Osteoblast (primary cell): ENCODE measurements at places on chromosomes 1 and 21.

DNA sequence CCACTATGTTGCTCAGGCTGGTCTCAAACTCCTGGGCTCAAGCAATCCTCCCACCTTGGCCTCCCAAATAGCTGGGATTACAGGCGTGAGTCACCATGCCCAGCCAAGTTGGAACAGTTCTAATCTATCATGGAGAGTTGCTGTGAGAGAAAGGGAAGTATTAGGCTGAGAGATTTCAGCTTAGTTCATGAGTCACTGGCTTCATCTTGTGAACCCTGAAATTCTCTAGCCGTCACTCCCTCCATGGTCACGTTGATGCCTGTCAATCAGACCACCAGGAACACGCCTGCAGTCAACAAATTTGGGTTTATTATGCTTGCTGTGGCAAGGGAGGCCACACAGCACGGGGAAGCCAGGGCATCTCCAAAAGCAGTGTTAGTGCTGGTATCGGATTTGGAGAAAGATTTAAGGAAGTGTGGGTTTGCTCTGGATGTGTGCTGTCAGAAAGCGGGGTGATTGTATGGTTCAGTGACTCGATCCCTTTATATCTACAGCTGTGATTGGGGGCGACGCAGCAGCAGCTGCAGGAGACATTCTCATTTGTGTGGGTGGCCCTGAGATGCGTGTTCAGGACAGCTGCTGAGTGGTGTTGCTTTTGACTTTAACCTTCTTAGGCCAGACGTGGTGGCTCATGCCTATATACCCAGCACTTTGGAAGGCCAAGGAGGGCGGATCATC lies 18.7 kb downstream of the UQCRHL start:
- H3K4me1 ChIP-seq, result peaks cover 20% of the 10 kb centered on the region
- peaks cover 13% of the 10 kb centered on the region for H3K36me3 ChIP-seq
- peak overlapping the region; percentile 71 for H3K27ac ChIP-seq
- no peak overlapping the region for H3K4me3 ChIP-seq
- no peaks in the 10 kb centered on the region for H3K27me3 ChIP-seq

- H3K4me3 ChIP-seq, result no peak overlapping the region
- no peaks in the 10 kb centered on the region for H3K36me3 ChIP-seq
- peaks cover 12% of the 10 kb centered on the region for H3K4me1 ChIP-seq
- no peak for DNase-seq
Observed at GRCh38 chr21:34969423-34970166, 79.5 kb downstream of the RUNX1 start.

DNA sequence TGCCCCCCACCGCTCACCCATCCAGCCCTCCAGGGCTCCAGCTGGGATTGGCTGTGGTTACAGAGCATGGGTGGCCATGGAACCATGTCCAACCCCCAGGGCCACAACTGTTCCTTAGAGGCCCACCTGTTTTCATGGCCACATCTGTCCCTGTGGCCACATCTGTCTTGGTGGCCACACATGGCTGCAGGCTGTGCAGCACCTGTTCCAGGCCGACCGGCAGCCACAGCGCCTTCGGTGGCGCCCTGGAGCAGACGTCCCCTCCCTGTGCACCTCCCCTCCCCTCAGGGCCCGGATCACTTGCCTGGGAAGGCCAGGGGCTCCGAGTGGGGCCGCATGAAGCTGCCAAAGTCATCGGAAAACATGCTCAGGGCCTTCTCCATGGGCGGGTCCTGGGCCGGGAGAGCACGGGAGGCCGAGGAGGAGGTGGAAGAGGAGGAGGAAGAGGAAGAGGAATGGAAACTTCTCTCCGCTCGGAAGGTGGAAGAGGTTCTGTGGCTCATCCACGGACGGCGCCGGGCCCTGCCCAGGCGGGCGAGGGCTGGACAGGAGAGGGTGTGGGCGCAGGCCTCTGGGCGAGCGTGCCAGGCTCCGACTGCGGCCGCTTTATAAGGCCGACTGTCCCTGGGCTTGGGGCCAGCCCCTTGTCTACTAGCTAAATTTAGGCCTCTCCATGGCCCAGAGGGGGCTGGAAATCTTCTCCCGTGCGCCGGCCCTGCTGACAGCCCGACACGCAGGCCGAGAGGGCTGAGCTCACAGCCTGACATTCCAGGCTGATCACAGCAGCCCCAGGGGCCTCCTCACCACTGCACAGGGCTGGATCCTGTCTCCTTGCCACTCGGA lies at the start of gene HSPB7:
Gene HSPB7, minus strand, starts transcription at position 583 of the 843 bp plus-strand sequence. Its CDS starts 80 bp downstream, at position 503.
- H3K27ac ChIP-seq, result peak within 1 kb of the TSS; percentile 97
- H3K4me3 ChIP-seq, result peak within 1 kb of the TSS; percentile 71

DNA sequence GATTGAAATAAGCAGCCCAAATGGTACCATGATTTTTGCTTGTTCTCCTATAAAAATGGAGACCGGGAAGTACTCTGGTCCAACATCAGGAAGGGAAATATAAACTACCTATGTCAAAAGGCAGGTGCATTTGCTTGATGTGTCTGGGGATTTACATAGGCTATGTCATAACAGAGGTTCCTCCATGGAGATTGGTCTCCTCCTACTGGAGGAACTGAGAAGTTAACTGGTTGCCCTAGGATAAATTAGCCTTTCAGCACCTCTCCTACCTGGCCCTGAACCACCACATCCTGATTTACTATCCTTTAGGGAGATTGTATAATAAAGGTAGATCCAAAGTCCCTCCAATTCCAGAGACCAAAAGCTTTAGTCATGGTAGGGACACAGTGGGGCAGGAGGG lies 1109.3 kb upstream of the B3GALT2 start:
- H3K27me3 ChIP-seq, result no peaks in the 10 kb centered on the region
- no peak overlapping the region for H3K27ac ChIP-seq
- H3K4me1 ChIP-seq, result no peaks in the 10 kb centered on the region

DNA sequence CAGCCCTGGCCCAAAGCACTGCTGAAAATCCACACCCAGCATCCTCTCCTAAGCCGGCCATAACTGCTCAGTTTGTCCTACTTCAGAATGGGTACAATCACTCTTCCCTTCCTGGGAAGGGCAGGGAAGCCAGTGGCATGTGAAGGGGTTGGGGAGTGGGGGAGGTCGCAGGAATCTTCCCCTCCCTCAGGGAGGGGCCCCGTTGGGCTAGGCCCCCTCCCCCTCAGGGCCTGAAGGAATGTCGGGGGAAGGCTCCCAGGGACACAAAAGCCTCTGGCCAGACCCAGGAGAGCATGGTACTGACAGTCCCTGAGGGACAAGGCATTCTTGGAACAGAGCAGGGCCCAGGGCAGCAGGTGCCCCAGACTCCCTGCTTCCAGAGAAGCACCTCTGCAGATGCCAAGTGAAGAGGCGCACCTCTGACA lies 1.2 kb downstream of the ELOVL1 start:
- H3K27me3 ChIP-seq, result no peaks in the 10 kb centered on the region
- DNase-seq, result peak; percentile 86
- peaks cover 41% of the 10 kb centered on the region for H3K36me3 ChIP-seq
- peak overlapping the region; percentile 81 for H3K27ac ChIP-seq
- peaks cover 15% of the 10 kb centered on the region for H3K4me1 ChIP-seq

DNA sequence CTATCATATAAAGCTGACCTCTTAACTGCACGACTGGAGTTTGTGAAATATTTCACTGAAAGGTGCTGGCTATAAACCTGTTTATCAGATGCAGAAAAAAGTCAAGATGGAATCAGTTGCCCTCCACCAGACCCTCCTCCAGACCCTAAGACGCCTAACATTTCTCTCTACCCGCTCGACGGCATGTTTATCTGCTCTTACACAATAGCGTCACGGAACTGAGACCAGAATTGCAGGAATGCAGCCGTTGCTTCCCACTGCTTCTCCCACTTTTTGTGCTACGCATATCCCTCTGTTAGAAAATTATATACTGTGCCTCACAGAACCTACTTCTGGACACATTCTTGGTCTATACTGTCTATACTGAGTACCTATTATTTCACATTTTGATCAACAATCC lies 28.2 kb upstream of the FAM131C start:
- peak; percentile 27 for DNase-seq
- no peaks in the 10 kb centered on the region for H3K36me3 ChIP-seq
- H3K4me1 ChIP-seq, result no peaks in the 10 kb centered on the region
- no peak overlapping the region for H3K27ac ChIP-seq

DNA sequence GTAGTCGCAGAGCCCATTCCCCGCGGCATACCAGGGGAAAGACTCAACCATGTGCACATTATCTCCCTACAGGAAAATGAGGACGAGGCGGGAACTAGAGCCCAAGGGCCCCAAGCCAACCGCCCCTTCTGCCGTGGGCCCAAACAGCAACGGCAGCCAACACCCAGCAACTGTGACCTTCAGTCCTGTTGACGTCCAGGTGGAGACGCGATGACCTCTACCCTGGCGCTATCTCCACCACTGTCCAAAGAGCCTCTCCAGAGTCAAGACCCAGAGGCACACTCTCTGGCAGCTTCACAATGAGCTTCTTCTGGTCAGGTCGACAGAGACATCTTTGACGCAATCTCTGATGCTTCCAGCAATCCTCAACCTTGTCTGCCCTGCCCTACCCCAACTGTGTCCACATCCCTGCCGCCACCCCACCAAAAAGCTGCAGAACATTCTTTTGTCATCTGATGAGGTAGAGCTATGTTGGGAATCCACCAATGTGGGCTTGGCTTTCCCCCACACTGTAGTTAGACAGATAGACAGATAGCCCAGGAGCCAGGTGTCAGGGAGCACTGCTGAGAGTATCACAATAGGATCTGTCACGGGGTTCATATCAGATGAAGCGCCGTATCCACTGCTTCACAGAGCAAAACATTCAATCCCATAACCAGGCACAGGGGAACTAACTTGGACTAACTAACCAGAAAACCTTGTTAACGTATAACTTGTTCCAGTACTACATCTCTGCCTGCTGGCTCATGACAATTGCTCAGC lies 37.4 kb upstream of the SRRM1 start:
- no peaks in the 10 kb centered on the region for H3K4me1 ChIP-seq
- no peak for DNase-seq
- no peak overlapping the region for H3K27ac ChIP-seq
- no peak overlapping the region for H3K4me3 ChIP-seq
- no peaks in the 10 kb centered on the region for H3K36me3 ChIP-seq

GRCh38 chr1:108017698-108018097 lies 52.7 kb upstream of the VAV3 start:
- no peaks in the 10 kb centered on the region for H3K36me3 ChIP-seq
- DNase-seq, result no peak
- peaks cover 18% of the 10 kb centered on the region for H3K27me3 ChIP-seq
- H3K27ac ChIP-seq, result no peak overlapping the region
- no peak overlapping the region for H3K4me3 ChIP-seq

DNA sequence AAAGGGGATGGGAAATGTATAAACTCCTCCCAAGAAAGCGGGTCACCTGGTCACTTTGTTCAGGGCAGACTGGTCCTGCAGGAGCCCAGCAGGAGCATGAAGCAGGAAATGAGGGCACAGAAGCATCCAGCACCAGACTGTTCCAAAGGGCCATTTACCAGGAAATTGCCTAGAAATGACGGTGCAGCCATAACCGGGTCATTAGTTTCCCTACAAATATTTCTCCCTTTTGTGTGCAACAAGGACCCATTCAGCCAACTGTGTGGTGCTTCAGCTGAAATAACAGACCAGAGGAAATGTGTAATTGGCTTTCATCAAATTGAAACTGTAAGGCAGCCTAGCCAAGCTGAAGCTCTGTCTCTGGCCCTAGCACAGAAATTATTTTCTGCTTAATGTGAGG lies 7.6 kb upstream of the CTTNBP2NL start:
- H3K27ac ChIP-seq, result peak overlapping the region; percentile 17
- H3K36me3 ChIP-seq, result no peaks in the 10 kb centered on the region
- peaks cover 6% of the 10 kb centered on the region for H3K27me3 ChIP-seq
- H3K4me3 ChIP-seq, result no peak overlapping the region
- H3K4me1 ChIP-seq, result peaks cover 17% of the 10 kb centered on the region
- DNase-seq, result no peak

GRCh38 chr1:150925080-150925479 lies 1.1 kb upstream of the SETDB1 start:
- H3K27ac ChIP-seq, result no peak overlapping the region
- no peak for DNase-seq
- peak overlapping the region; percentile 11 for H3K4me3 ChIP-seq
- H3K27me3 ChIP-seq, result no peaks in the 10 kb centered on the region
- H3K4me1 ChIP-seq, result peaks cover 12% of the 10 kb centered on the region

- no peak overlapping the region for H3K27ac ChIP-seq
- no peak for DNase-seq
- peaks cover 7% of the 10 kb centered on the region for H3K4me1 ChIP-seq
- no peak overlapping the region for H3K4me3 ChIP-seq
Observed at GRCh38 chr1:200733907-200734306, 4.8 kb upstream of the CAMSAP2 start.

DNA sequence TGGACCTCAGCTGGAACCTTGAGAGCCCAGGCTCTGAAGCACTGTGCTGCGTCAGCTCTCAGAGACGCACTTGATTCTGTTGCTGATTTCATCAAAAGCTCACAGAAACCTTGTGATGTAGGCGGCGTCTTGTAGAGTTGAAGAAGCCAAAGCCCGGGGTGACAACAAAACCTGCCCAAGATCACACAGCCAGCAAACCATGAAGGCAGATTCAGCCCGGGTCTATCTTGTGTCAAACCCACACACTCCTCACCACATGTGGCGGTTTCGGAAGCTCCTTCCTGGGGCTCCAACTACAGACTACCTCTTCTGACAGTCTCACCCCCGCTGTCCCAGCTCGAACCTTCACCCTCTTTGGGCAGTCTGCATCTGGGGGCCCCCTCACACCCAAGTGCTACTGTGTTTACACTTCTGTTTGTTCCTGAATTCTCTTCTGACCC lies 50.4 kb downstream of the TENT5C start:
- peaks cover 29% of the 10 kb centered on the region for H3K27me3 ChIP-seq
- DNase-seq, result no peak
- H3K36me3 ChIP-seq, result no peaks in the 10 kb centered on the region
- no peak overlapping the region for H3K27ac ChIP-seq

- no peaks in the 10 kb centered on the region for H3K27me3 ChIP-seq
- no peak overlapping the region for H3K27ac ChIP-seq
- H3K36me3 ChIP-seq, result no peaks in the 10 kb centered on the region
Observed at GRCh38 chr21:19807201-19807600, 1191.0 kb upstream of the NCAM2 start.

DNA sequence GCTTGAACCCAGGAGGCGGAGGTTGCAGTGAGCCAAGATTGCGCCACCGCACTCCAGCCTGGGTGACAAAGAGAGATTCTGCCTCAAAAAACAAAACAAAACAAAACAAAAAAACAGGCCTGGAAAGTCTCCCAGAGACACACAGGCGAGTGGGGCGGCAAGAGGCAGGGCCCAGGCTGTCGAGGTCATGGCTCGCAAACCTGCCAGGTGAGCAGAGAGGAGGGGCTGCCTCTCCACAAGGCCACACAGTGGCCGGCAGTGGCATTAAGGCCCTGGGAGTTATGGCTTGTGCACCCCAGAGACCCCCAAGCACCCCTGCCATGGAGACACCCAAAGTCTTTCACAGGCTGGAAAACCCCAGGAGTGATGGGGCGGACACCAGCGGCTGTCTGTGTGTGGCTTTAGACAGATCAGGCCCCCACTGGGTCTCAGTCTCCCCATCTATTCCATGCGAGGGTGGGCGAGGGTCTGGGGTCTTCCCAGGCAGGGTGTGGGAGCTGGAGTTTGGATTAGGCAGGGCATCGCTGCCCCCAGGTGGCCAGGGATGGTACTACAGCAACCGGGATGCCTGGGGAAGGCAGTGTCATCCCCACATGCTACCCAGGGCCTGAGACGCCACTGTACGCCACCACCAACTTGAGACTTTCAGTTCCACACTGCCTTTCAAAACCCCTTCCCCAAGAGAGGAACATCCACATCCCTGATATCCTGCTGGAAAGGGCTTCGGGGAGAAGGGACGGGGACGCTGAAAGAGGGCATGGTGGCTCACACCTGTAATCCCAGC lies 7.3 kb upstream of the CTRC start:
- peak overlapping the region; percentile 60 for H3K27ac ChIP-seq
- H3K4me1 ChIP-seq, result peaks cover 24% of the 10 kb centered on the region
- peaks cover 21% of the 10 kb centered on the region for H3K36me3 ChIP-seq
- no peak overlapping the region for H3K4me3 ChIP-seq
